ENCODE measurements at places on chromosomes 12 and 14.

DNA sequence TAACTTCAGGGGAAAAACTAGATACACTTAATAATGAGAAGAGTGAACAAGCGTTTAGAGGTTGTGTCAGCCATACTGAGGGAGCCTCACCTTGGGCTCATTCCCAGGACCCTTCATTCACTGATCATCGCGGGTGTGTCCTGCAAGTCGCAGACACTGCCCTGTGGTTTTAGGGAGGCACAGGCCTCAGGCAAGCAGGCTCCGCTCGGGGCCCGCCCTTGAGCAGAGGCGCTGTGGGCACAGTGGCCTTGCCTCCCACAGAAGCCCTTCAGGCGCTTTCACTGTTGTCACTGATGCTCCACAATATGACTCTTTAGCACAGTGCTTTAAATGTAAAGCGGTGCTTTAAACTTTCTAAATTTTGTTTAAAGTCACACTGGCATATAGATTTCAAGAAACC lies 67.4 kb downstream of the DDX51 start:
- no peak for DNase-seq

DNA sequence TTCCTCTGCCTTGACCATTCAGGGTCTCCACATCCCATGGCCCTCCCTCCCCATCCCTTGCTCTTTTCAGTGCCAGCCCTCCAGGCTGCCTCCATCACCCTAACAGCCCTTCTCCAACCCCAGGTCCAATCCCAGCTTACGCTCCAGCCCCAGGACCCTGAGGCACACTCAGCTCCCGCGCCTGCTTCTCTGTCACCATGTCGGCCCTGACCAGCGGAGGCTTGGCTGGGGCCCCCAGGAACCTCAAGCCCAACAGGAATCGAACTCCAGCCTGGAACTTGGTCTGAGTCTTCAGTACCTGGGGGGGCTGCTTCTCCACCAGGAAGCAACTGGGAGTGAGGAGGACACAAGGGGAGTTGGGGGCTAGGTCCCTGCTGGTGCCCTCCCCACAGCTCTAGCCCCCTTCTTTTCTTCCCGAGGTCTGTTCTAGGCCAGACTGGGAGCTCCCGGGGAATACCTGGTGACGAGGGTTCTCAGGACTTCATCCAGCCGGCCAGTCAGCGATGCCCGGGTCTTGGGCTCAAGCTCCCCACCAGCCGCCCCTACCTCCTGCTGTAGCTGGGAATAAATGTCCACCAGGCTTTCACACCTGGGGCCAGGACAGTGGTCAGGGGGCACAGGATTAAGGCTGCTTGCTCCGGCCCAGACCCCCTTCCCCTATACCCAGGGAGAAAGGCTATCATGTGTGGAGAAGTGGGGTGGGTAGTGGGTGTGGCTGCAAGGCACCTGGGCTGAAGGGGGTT lies 6.0 kb downstream of the STAT6 start:
- DNase-seq, result no peak

- DNase-seq, result peak; percentile 71
Observed at GRCh38 chr12:62660756-62661155, 194.1 kb downstream of the MON2 start.

DNA sequence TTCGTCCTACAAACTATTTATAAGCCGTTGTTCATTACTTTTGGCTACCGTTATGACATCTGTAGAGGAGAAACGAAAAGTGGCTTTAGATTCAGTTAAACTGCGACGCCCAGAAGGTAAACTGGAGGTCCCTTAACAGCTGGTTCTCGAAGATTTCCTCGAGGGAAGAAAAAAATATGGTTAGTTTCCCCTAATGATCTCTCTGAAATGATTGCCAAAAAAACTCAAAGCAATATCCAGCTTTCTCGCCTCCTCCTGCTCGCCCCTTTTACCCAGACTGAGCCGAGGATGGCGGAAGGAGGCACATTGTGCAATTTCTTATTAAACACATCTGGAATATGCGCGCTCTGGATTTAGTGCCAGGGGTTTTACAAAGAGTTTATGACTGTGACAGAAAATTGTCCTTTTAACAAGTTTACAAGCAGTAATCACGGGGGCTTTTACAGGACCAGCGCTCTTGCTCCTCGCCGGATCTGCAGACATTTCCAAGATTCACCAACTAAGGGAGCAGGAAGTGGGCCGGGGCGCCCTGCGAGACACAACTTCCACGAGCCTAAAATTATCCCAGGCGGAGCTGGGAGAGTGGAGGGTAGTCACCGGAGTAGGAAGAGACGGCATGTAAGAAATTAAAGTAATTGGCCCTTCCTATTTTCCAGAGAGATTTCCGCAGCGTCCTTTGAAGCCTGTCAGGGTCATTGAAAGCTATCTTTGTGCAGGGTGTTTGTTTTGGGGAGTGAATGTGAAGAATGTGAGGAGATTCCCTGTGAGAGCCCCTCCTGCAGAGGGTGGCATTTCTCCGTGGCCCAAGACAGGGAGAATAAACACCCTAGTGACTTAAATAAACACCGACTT lies 5.6 kb downstream of the SIX1 start:
- DNase-seq, result no peak

DNA sequence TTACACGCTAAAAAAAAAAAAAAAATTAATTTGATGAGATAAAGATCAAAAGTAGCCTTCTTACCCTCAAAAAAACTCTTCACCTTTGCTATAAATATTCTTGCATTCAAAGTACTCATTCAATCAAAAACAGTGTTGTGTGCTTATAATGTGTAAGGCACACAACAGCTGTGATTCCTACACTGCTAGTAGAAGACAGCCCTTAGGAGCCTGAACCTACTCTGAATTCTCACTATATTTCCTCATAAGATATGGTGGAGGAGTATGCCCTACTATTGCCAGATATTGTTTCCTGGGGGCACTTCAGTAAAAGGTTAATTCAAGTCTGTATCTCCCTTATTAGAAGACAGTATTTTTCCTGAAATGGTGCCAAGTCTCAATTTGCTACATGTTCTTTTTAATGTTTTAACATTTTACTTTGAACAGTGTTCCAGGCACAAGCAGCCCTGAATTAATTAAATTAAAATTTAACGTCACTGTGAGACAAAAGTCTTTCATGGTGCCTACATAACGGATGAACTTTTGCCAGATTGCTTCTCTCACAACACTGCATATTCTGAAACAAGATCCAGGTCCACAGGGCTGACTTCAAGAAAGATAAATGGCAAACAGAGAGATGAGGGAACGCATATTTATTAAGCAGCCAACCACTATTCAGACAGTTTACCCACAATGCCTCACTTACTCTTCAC lies 19.3 kb downstream of the PPP2R5E start:
- no peak for DNase-seq

DNA sequence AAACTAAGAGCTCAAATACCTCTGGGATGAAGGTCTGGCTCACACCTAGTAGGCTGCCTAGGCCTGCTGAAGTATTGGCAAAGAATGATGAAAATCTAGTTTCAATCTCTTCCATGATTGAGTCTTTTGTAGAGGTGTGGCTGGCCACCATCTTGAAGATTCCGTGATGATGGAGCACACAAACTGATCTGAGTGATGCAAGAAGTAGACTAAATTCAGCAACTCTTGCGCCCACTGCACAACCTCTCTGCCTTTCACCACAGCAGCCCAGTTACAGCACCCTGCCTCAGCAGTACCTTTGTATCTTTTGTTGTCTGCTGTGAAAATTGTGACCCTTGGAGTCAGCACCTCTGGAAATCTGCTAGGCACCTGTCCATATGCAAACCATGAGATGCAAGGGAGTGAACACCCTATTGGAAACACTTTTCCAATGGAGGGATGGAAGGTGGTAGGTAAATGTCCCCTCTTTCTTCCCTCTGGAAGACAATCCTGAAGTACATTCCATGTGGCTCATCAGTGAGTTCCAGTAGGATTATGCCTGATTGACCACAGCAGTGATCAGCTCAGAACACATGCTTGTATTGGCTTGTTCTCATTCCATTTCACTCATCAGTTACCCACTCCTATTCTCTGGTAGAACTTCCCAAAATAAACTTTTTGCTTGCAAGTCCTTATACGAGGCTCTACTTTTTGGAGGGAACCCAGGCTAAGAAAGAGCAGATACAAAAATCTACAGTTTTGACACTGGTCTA lies 58.6 kb downstream of the BTBD7 start:
- DNase-seq, result no peak

DNA sequence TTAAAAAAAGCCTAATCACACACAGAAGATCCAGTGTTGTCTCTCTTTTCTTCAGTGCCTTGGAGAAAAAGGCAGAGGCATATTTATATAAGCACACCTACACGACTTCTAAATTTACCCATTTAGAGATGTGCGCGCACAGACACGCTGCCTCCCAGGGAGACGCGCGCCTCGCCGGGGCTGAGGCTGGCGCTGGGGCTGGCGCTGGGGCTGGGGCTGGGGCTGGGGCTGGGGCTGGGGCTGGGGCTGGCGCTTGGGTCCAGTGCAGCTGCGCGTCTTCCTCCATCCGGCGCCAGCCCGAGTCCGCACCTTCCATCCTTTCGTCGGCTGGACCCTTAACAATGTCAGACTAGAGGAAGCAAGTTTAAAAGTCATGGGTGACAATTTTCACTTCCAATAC lies 118.4 kb upstream of the ARID2 start:
- DNase-seq, result no peak

DNA sequence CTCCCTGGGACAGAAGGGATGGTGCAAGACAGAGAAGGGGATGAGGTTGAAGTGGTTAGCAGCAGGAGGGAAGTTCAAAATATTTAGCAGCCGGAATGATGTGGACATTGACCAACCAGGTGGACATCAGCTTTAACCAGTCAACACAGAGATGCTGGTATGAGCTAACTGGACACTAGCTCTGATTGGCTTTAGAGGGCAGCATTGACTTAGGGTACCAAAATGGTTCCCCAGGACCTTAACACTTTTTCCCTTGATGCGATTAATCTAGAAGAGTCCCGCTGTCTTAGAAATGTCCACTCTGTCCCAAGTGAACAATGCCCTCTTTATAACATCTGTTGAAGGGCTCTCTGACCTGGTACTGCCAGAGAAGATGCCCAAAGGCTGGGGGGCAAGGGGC lies 134.0 kb upstream of the GSC start:
- no peak for DNase-seq

DNA sequence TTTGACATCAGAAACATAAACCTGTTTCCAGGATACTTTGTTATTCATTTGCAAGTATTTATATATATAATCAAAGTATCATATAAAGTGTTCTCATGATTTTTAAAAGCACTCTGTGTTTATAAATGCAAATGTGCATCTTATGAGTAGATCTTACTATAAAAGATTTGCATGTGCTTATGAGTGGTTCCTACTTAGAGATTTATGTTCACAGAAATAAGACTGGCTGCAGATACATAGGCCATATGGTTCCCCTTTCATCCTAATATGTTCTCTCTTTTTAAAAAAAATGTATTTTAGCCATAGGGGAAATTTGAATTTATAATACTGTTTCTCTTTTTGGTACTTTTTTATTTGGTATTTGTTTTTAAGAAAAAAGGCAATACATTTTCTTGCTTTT lies 174.2 kb downstream of the ESR2 start:
- no peak for DNase-seq

GRCh38 chr14:77139540-77140358 lies 1.8 kb downstream of the ZDHHC22 start:
- no peak for DNase-seq

GRCh38 chr14:54462048-54462447 lies 20.9 kb upstream of the CNIH1 start:
- no peak for DNase-seq

- no peak for DNase-seq
Observed at GRCh38 chr14:34833549-34834523, 41.3 kb downstream of the BAZ1A start.
